ENCODE measurements at places on chromosomes 4 and X.

GRCh38 chrX:24085101-24085500, 30.3 kb downstream of the EIF2S3 start:
- no peak for DNase-seq

- DNase-seq, result no peak
These were observed 102.1 kb downstream of the RELL1 start for GRCh38 chr4:37584071-37584470.

DNA sequence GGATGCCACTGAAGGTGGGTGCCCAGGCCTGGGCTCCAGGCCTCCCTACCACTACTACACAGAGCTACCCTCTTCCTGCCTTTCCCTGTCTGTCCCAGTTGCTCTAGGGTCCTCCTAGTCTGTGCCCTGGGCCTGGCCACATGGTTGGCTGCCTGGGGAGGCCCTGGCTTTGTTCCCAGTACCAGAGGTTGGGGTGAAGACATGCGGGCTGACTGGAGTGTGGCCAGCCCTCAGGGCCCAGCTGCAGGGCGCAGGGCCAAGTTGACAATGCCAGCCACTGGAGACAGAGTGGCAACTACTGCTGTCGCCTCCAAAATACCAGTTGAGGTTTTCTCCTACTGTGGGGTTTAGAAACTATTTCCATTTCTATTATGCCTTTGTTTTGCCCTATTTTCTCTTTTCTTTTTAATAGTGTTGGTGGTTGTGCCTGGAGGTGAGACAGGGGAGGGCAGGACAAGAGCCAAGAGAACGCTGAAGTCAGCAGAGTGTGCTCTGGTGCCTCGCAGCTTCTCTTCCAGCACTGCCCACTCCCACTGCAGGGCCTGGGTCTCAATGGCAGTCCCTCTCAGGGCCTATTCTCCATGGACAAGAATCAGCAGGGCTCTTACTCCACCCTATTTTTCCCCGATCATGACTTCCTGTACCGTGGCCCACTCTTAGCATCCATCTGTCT, 32.2 kb upstream of the XPNPEP2 start:
- DNase-seq, result no peak

DNA sequence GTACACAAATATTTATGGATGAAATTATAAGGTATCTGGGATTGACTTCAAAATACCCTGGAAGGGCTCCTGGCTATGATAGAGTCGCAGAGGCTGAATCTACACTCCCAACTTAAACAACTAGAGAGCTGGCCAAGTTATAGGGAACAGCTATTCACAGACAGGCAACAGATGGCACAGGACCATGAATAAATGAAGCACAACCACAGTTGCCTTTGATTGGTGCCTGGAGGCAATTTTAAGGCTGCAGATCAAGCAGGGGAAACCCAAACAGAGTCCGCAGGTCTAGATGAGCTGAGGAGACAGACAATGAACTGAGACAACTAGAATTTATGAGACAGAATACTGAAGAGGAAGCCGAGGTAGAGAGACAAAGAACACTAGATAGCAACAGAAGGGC, 155.9 kb downstream of the EVC2 start:
- DNase-seq, result no peak

DNA sequence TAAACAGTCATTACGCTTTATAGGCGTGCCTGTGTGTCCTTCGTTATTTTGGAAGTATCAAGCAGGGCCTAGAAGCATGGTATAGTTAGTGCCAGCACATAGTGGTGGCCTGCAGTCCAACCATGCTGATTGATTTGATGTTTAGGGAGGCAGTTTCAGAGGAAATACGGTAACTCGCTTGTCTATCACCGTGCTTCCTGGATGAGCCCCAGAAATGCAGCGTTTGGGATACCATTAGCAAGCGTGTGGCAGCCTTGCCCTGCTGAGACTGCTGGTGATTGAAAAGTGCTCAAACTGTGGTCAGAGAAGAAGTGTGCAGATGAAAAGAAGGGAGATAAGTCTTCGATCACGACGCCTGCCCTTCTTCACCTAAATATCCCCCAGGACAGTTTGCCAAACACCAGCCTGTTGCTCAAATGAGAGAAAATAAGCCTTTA, 158.4 kb downstream of the CHIC2 start:
- DNase-seq, result peak; percentile 78
